Activated T-helper 1 cell treated with anti-CD3 and anti-CD28 coated beads, Interleukin-2, amount 50 U/mL, for 16 hours (primary cell): ENCODE measurements at places on chromosomes 7 and 10.

GRCh38 chr10:122850705-122851640 lies 5.3 kb upstream of the CUZD1 start:
- no peak for DNase-seq

- no peak for DNase-seq
These were observed 64.4 kb downstream of the ITGB8 start for GRCh38 chr7:20395104-20395503.

GRCh38 chr7:91435381-91436059 lies 171.3 kb downstream of the FZD1 start:
- DNase-seq: no peak

- no peak for DNase-seq
These were observed 61.7 kb downstream of the DAGLB start for GRCh38 chr7:6385909-6386560.

DNA sequence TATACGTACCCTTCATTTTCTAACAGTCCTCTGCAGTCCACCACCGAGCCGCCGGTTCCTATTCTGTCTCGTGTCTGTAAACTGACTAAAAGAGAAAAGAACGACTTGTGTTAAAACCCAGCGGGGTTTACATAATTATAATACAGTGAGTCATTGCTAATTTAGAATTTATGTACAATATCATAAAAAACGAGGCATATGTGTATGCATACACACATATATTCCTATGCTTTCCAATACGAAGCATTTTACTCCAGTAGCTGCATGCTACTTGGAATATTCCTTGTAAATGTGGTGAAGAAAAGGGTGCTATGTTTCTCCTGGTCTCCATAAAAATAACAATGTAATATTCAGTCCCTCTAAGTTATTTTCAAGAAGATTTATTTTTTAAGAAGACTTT lies 89.1 kb downstream of the SMURF1 start:
- no peak for DNase-seq

- no peak for DNase-seq
These were observed 10.6 kb downstream of the CALHM2 start for GRCh38 chr10:103441611-103442010.
